Muscle of back (tissue), 13 donors: ENCODE measurements at places on chromosomes 7 and 10. TPM values are rescaled to one million over a fixed set of nuclear protein-coding genes. Genes with fewer than 3 reads are reported as not detected.

Gene MMD2
- 0.19 TPM for polyA plus RNA-seq

Gene GNGT1
- not detected for polyA plus RNA-seq

Gene OR2F2
- polyA plus RNA-seq: not detected

Gene IFIT5
- polyA plus RNA-seq: 10.6 TPM

Gene PLEKHS1
- polyA plus RNA-seq: not detected

Gene FXYD4
- 0.49 TPM for polyA plus RNA-seq

Gene PDZD8
- polyA plus RNA-seq: 15.3 TPM

Gene ADIRF
- 6.0 TPM for polyA plus RNA-seq

Gene DOCK4
- 12.6 TPM for polyA plus RNA-seq

Gene SFRP4
- polyA plus RNA-seq: 79.4 TPM

Gene SLC26A3
- not detected for polyA plus RNA-seq

Gene IDI2
- not detected for polyA plus RNA-seq

Gene HK1
- polyA plus RNA-seq: 41.2 TPM

Gene TRIM74
- 0.28 TPM for polyA plus RNA-seq

Gene UCN3
- polyA plus RNA-seq: not detected

Gene SPDYE2
- polyA plus RNA-seq: 4.2 TPM

Gene ASNS
- 11.9 TPM for polyA plus RNA-seq

Gene GPRIN2
- polyA plus RNA-seq: 0.54 TPM

Gene KLLN
- polyA plus RNA-seq: 0.43 TPM

Gene CHAT
- not detected for polyA plus RNA-seq

Gene PIK3CG
- 2.5 TPM for polyA plus RNA-seq

Gene C10orf90
- polyA plus RNA-seq: 1.3 TPM

Gene ARMC3
- polyA plus RNA-seq: not detected

Gene RELN
- polyA plus RNA-seq: 7.2 TPM

Gene GATA3
- polyA plus RNA-seq: 0.12 TPM

Gene GAD2
- 0.21 TPM for polyA plus RNA-seq

Gene CALHM3
- not detected for polyA plus RNA-seq

Gene LRRC17
- 34.4 TPM for polyA plus RNA-seq

Gene AKR1C3
- polyA plus RNA-seq: 1.6 TPM

Gene MMRN2
- 22.1 TPM for polyA plus RNA-seq

Gene NUP205
- polyA plus RNA-seq: 37.0 TPM

Gene PGAM1
- polyA plus RNA-seq: 103 TPM

Gene TACC2
- polyA plus RNA-seq: 95.5 TPM

Gene ZNF735
- not detected for polyA plus RNA-seq

Gene ETV1
- 12.8 TPM for polyA plus RNA-seq

Gene PTER
- 9.4 TPM for polyA plus RNA-seq

Gene TRIM50
- 0.87 TPM for polyA plus RNA-seq

Gene POP7
- 16.6 TPM for polyA plus RNA-seq

Gene UCMA
- 0.16 TPM for polyA plus RNA-seq

Gene TMEM229A
- 0.14 TPM for polyA plus RNA-seq

Gene TEX36
- not detected for polyA plus RNA-seq

Gene OIT3
- polyA plus RNA-seq: 7.5 TPM

Gene CYP2C19
- polyA plus RNA-seq: not detected

Gene HOXA9
- 0.31 TPM for polyA plus RNA-seq

Gene DLX5
- polyA plus RNA-seq: 0.15 TPM

Gene ATOH7
- polyA plus RNA-seq: not detected

Gene PRLHR
- polyA plus RNA-seq: not detected

Gene CTAGE8
- polyA plus RNA-seq: 0.75 TPM

Gene SLC13A1
- not detected for polyA plus RNA-seq

Gene FBXL13
- polyA plus RNA-seq: 0.46 TPM

Gene COL1A2
- polyA plus RNA-seq: 5,463 TPM

Gene CNPY1
- 0.59 TPM for polyA plus RNA-seq

Gene FGFBP3
- polyA plus RNA-seq: 1.1 TPM

Gene FAM25C
- not detected for polyA plus RNA-seq
